ENCODE measurements at places on chromosomes 12 and 14.

DNA sequence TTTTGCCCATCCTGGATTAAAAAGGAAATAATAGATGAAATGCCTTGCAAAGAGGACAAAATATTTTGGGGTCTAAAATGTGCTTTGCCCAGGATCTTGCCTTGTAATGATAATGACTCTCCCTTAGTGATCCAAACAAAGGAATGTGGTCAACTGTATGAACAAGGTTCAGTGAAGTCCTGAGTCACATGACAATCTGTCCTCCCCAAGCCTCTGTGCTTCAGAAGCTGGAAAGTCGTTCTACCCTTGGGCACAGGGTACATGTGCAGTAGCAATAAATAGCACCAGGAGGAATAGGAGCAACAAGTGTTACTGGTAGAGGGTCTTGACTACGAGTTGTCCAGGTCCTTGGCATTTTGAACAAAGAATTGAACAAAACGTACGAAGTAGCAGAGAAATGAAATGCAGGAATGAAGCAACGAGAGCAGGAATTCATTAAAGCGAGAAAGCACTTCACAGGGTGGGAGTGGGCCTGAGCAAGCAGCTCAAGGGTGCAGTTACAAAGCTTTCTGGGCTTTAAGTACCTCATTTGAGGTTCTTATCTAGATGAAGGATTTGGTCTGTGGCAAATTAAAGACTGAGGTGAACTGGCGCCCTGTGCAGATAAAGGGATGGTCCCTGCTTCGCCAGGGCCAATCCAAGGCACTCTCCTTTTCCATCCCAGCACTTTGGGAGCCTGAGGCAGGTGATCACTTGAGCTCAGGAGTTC, 65.8 kb downstream of the RESF1 start:
- no peak for DNase-seq

- no peak for DNase-seq
These were observed 96.4 kb downstream of the EFCAB11 start for GRCh38 chr14:89858089-89858488.

GRCh38 chr12:86389949-86390348, 133.8 kb upstream of the MGAT4C start:
- no peak for DNase-seq

GRCh38 chr12:43098766-43099550, 453.0 kb downstream of the ADAMTS20 start:
- DNase-seq, result no peak

GRCh38 chr14:70879448-70879847, 27.8 kb upstream of the PCNX1 start:
- DNase-seq, result no peak

- DNase-seq, result peak; percentile 87
These were observed at the start of gene SLC48A1 for GRCh38 chr12:47773062-47773857. SLC48A1 (plus strand) TSS chr12:47773238; CDS start chr12:47773305, 67 bp downstream.

DNA sequence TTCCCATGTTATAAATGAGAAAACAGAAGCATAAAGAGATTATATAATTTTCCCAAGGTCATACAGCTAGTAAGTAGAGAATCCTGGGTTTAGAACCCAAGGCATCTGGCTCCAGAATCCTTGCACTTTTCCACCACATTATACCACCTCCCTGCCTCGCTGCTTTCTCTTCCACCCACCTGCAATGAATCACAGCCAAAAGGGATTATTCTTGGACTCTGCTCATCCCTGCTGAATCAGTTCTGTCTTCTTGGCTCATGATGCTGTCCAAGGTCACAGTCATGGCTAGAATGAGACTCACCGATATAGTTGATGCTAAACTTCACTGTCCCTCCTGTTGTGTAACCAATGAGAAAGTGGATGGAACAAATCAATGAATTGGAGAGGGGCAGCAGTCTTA, 356.6 kb downstream of the FUT8 start:
- no peak for DNase-seq

- no peak for DNase-seq
These were observed 1358.8 kb downstream of the LRFN5 start for GRCh38 chr14:42965512-42965911.

DNA sequence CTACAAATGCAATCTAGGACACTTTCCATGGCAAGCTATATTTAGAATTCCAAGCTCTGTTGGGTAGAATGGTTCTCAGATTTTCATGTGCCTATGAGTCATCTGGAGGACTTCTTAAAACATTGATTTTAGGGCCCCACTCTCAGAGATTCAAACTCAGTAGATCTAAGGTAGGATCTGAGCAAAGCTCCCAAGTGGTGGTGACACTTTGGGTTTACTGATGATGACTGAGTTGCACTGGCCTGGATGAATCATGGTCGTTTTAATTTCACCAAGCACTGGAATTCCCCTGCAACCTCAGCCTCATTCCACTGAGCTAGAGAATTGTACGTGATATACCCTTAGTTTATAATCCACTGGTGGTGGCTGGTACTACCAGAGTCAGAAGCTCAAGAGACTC, 86.5 kb downstream of the PPM1H start:
- no peak for DNase-seq

DNA sequence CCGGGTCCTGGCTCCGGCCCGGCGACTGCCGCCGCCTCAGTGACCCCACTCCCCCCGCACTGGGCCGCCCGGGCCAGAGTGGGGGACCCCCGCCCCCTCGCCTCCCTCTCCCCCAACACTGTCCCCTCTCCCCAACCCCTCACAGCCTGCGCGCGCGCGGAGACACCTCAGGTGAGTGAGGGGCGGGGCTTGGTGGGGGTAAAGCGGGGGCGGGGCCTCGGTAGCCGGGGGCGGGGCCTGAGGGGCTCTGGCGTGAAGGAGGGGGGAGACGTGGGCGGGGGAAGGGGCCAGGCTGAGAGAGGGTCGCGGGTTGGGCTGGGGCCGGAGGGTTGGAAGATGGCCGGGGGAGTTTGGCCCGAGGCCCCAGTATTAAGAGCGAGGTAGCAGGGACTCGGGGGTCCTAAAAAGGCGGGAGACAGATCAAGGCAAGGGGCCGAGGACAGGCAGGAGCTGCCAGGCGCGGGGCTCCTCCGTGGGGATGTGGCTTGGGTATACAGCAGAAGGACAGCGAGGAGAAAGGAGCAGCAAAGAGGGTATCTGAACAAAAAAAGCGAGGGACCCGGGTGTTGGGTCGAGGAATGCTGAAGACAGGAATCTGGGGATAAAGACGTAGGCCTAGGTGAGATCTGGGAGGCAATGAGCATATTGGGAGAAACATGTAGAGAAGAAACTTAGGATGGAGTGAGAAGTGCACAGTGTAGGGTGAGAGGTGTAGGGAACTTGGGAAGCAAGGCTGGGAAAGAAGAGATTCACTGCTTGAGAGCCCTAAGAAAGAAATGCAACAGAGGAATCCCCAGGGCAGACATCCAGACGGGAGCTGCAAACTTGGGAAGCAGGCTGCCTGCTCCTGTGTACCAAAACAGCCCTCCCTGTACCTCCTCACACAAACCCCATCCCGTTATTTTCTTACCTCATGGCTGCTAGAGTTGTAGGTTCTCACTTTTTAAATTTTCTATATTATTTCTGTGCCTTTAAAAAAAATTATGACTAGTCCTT, 10.8 kb downstream of the SUOX start:
- peak; percentile 52 for DNase-seq

GRCh38 chr14:74514471-74514941, 20.9 kb downstream of the ISCA2 start:
- DNase-seq, result peak; percentile 31

- no peak for DNase-seq
These were observed 77.2 kb downstream of the NKX2-1 start for GRCh38 chr14:36442824-36443241.

GRCh38 chr12:116381744-116382685, 104.5 kb upstream of the MED13L start:
- DNase-seq, result no peak

DNA sequence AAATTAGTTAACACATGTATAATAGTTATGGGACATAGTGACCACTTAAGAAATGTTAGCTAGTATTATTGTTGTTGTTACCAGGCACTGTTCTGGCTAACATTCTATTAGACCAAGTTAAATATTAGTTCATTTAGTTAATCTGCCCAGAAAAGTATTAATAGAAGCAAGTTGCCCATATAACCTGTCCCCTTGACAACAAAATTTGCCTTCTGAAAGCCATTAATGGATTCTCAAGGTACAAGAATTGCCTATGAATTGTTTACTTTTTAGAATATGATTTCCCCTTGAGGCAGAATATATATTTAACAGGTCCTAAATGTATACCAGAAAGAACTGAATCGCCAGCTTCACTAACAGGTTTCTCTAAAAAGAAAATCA, 167.3 kb upstream of the TMCC3 start:
- DNase-seq, result no peak

DNA sequence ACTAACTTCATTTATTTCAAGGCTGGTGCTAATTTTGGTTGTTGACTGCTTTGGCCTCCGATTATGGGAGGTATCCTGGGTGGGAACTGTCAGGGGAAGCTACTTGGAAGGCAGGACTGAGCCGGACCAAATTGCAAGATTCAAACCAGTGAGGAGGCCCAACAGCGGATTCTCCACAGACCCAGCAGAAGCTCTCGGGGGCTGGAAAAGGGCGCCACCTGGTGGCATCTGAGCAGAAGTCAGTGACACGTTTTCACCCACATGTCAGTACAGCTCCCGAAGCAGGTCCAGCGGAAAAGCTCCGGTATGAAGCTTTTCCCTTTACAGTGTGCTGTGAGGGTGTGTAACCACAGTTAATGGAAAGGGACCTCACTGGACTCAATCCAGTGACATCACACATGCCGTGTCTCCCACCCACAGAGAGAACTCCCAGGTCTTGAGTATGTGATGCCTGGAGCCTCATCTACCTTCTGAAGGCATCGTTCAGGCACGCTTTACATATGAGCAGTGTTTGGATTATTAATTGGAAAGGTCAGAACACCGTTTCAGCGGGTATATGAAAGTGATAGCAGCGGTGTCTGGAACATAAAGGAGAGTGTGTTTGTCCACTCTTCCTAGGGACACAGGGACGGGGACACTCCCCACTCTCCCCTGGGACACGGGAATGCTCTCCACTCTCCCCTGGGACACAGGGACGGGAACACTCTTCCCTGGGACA, 3.6 kb upstream of the P2RX2 start:
- peak; percentile 78 for DNase-seq

DNA sequence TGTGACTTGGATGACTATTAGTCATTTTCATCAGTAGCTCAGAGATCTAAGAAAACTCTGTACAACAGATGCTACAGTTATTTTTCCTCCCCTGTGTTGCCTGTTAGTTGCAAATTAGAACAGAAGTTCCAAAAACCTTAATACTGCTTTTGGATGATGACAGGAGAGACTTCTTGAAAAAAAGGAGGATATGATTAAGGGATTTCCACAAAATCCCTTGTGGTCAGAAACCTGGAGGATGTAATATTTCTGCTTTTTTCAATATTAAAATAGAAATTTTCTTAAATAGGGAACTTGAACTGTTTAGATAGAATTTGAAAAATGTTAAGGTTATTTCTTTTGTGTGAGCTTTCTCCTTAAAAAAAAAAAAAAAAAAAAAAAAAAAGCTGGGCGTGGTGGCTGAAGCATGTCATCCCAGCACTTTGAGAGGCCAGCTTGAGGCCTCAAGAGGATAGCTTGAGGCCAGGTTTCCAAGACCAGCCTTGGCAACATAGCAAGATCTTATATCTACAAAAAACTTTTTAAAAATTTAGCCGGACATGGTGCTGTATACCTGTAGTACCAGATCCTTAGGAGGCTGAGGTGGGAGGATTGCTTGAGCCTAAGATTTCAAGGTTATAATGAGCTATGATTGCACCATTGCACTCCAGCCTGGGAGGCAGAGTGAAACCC, 14.1 kb downstream of the CMAS start:
- no peak for DNase-seq

DNA sequence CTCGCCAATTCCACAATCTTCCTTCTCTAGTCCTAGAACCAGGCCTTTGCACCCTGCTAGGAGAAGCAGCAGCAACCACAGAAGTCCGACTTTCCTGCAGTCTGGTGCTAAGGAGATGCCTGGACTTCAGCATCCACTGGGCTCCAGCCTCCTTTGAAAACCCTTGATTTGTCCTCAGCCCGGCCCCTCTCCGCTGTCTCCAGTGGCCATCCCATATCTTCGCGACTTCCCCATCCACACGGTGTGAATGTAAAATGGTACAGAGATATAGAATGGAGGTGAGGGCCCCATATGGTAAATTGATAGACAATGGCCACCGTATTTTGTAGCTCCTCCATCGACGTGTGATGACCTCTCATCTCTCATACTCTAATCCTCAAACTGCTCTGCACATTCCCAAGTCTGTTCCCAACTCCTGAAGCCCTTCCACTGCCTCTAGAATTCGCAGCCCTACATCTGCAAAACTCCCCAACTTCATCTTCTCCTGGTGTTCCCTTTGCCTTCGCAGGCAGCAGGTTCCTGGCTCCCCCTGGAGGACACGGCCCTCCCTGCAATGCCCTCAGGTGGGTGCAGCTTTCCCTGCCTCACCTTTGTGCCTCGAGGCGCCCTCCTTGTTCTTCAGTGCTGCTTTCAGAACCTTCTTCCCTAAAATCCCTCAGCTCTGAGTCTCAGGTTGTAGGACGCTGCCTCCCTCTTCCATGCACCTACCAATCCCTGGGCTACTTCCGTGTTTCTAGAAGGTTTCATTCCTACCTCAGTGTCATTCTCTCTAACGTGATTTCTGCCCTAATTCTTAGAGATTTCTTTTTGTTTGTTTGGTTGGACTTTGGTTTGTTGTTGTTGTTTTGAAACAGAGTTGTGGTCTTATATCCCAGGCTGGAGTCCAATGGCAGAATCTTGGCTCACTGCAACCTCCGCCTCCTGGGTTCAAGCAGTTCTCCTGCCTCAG, 36.7 kb downstream of the TMBIM6 start:
- peak; percentile 68 for DNase-seq

- no peak for DNase-seq
These were observed 250.2 kb downstream of the C12orf50 start for GRCh38 chr12:87779016-87779415.

DNA sequence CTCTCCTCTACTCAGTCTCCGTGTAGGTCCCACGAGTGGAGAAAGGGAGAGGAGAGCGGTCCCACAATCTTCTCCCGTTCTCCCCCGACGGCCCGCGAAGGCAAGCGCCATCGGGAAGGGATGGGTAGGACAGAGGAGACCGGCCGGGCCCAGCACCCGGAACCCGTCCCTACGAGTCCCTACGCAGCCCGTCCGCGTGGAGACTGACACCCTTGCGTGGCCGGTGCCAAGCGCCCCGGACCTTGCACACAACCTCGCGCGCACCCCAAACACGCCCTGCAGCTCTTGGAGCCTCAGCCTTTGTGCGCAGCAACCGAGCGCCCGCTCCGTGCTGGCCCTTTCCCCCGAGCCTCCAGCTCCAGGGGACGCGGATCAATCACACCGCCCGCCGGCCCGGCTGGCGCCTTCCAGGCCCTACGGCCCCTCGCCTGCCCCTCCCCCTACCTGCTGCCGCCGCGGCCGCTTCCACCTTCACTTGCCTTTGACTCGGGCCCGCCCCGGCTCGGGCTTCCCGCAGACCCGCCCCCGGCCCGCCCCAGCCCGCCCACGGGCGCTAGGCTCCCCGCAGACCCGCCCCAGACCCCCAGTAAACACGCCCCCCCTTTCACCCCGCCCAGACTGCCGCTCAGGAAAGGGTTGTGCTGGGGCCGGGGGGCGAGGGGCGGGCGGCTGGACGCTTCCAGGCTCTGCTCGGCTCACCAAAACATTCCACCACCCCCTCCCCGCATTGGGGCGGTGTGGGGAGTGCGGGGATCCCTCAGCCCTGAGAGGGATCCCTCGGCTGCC, at the start of gene NDRG2:
Gene NDRG2, minus strand, starts transcription at position 477 of the 786 bp plus-strand sequence. CDS start 1,746 bp downstream, outside the sequence.
- DNase-seq, result peak; percentile 72

- DNase-seq, result no peak
These were observed 372.1 kb downstream of the ALG10 start for GRCh38 chr12:34394211-34395055.

Measured in LoVo (cell line).